T follicular helper cell (primary cell): ENCODE measurements at places on chromosomes 6 and 20.

GRCh38 chr20:828987-829386, 4.5 kb upstream of the FAM110A start:
- DNase-seq, result no peak

GRCh38 chr20:19710336-19711120, 47.5 kb upstream of the RIN2 start:
- no peak for DNase-seq

DNA sequence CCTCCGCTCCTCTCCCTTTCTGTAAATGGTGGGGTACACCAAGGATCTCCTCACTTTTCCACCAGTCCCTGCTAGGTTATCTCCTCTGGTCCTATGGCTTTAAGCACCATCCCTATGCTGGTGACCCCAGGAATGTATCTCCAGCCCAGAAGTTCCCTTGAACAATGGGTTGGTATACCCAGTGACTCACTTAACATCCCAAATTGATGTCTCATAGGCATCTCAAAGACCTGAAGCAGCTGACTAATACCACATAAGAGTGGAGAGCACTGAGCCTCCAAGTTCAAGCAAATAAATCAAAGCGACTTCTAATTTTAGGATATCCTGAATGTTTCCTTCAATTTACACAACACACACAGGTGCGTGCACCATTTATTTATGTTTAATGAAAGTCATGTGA, 48.3 kb downstream of the ADGRF1 start:
- no peak for DNase-seq

GRCh38 chr20:46020555-46020954, 8.5 kb upstream of the SLC12A5 start:
- DNase-seq, result no peak

DNA sequence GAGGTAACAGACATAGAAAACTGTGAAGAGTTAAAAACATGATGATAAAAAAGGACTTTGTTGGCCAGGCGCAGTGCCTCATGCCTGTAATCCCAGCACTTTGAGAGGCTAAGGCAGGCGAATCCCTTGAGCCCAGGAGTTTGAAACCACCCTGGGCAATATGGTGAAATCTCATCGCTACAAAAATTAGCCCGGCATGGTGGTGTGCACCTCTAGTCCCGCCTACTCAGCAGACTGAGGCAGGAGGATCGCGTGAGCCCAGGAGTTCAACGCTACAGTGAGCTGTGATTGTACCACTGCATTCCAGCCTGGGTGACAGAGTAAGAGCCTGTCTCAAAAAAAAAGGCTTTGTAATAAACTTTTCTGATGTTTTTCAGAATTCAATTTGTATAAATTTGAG, 60.1 kb downstream of the GFOD1 start:
- DNase-seq, result no peak

GRCh38 chr6:1125297-1125696, 186.6 kb upstream of the FOXQ1 start:
- no peak for DNase-seq

- no peak for DNase-seq
Observed at GRCh38 chr6:79544299-79544927, 7.2 kb upstream of the LCA5 start.

DNA sequence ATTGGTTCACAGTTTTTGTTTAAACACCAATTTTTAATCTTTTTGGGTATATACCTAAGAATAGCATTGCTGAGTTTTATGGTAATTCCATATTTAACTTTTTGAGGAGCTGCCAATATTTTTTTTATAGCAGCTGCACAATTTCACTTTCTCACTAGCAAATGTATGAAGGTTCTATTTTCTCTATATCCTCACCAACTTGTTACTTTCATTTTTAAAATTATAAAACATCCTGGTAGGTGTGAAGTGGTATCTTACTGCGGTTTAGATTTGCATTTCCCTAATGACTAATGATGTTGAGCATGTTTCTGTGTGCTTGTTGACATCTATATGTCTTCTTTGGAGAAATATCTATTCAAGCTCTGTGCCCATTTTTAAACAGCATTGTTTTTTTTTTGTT, 452.1 kb downstream of the GRIK2 start:
- DNase-seq, result no peak

DNA sequence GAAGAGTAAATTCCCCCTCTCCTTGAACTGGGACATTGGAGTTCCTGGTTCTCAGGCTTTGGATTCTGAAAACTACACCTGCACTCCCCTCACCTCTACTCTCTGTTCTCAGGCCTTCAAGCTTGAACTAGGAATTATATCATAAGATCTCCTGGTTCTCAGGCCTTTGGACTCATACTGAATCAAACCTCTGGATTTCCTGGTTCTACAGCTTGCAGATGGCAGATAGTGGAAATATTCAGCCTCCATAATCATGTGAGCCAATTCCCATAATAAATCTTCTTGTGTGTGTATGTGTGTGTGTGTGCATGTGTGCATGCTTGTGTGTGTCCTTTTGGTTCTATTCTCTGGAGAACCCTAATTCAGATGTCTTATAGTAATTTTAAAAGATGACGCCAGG, 12.7 kb upstream of the CHD6 start:
- DNase-seq, result no peak

DNA sequence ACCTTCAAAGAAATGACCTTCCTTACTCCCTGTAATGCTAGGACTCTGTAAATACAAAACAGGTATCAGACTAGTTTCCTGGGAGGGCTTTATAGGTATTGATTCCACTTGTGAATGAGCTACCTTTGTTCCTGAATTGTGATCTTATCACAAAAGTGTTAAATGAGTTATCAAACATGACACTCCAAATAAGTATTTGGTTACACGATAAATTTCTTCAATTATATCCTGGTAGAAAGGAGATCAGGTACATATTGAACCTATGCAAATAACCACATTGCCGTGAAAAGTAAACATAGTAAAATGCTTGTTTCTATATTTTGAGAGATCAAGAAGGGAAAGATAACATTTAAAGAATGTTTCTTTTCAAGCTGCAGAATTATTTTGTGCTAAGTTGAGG, 285.3 kb downstream of the HIVEP2 start:
- DNase-seq, result no peak

DNA sequence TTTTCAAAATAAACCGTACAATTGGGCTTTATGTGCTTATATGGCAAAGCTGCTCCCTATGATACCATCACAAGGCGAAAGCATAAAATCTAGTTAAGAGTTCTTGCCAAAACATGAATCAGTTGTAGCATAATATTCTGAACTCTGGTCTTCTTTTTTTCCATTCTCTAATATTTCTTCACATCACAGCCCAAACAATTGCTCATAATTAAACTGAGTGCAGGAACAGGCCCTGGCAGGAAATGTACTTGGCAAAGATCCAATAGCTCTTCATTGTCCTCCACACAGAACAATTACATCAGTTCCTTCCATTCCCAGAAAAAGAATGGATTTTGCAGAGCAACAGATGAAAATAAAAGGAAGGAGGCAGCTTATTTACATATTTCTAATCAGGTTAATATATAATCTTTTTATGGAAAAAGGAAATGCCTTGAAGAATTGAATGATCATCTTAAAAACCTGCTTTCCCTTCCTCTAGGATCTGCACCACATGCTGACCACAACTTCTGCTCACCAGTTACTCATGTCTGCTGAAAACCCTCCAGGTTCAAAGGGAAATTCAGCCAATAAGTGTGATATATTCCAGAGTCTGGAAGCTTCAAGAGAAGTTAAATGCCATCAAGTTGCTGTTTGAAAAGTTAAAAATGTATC, 123.3 kb upstream of the COL21A1 start:
- DNase-seq, result no peak

GRCh38 chr6:96532399-96532798, 10.8 kb downstream of the UFL1 start:
- DNase-seq, result no peak

DNA sequence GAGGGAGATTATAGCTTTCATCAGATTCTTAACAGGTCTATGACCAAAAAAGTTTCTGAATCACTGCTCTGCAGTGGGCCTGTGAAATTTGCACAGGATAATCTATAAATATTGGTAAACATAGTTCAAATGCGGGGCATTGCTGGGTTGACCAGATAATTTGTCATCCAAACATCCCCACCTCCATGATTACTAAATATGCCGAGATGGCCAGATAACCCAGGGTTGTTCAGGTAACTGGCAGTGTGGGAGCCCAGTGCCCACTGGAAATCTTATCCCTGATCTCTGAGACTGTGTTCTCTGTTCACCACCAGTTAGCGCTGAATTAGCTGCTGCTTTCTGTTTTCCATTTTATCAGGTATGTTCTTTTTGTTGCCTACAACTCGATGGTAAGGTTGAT, 21.4 kb downstream of the PTK7 start:
- no peak for DNase-seq

- DNase-seq, result no peak
Observed at GRCh38 chr20:48454671-48455490, 372.9 kb downstream of the PREX1 start.

- no peak for DNase-seq
Observed at GRCh38 chr20:48761874-48762273, 65.9 kb downstream of the PREX1 start.

DNA sequence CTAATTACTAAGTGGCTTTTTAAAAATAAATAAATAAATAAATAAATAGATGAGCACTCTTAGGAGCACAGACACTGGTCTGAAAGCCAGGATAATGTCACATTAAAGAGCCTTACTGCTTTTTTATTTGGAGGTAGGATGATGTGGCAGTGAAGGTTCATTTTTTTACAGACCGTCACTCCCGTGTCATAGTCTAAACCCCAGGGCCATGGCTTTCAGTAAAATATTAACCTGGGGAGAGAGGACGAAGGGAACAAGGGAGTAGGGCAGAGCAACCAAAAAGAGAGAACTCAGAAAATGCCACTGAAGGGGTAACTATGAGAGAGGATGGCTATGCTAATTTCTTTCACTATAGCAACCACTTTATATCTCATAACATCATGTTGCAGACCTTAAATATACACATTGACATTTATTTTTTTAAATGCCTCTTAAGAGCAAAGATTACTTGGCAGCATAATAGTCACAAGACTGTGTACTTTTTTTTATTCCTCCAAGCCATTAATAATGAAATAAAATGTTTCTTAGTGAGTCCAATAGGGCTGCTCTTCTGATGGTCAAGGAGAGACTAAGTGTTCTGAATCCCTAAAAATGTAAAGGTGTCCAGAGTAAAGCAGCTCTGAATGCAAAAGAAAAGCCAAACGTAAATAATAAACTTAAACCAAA, 100.9 kb upstream of the SIM1 start:
- DNase-seq, result no peak

DNA sequence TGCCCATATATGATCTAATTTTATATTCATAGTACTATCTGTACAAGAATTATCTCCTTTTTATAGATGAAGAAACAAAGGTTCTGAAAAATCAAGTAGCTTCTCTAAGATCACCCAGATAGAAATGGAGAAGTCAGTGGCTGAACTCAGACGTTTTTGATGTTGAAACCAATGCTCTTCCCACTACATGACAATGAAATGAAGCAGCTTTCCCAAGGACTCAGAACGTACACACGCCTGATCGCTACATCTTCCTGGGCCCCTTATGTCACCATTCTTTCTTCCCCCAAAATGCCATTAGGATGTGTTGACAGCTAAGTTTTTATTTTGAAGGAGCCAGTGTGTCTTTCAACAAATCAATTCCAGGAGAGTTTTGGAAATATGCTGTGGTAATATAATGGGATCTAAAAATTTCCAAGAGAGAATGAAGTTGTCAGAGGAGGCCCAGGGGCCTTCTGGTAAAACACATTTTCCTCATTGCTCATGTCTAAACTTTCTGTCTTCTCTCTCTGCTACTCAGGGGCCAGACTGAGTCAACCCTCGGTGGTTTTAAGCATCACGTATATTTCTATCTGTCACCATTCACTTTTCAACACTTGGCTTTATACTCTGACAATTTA, 98.1 kb upstream of the COL21A1 start:
- DNase-seq, result no peak

GRCh38 chr6:69812746-69813427, 16.1 kb upstream of the LMBRD1 start:
- DNase-seq, result no peak

DNA sequence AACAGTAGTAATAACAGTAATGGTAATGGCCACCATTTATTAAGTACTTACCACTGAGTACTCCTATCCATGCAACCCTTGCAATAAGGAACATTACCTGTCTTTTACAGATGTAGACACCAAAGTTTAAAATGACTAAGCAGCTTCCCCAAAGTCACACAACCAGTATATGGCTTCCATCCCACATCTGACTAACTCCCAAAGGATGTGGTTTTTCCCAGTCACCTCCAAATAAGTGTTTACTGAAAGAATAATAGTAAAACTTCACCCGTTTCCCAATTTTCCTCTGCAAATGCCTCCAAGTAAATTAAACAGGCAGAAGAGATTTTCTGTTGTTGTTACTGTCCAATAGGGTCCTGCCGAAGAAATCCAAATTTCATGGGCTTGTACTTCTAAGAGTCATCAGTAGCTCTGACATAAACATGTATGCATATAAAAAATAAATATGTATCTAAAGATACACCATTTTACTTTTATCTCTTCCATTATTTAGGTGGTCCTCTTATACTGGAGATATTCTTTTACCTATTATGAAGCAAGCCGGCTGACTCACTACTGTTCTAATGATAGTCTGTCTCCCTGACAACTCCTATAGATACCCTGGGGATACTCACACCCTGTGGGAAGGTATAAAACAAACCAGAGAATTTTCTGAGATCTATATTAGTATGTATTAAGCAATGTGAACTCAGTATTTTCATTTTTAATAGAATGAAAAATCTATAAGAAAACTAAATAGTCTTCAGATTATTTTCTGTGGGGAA, 77.9 kb upstream of the ID4 start:
- DNase-seq, result no peak

DNA sequence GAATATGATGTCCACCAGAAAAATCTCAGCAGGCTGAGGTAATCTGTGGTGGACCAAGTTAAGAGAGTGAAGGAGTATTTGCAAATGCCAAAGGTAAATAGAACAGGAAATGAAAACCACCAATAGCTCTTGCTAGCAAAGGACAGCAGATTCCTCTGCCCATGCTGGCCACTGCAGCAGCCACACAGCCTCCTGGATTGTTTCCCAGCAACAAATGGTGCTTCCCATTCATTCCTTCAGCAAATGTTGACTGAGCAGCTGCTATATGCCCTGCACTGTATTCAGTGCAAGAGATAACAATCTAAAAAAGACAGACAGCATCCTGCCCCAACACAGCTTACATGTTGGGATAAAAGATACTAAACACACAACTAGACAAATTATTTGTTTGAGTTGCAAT, 11.0 kb downstream of the ROS1 start:
- no peak for DNase-seq

GRCh38 chr20:58313396-58313795, 3.9 kb downstream of the RAB22A start:
- no peak for DNase-seq
